ENCODE measurements at places on chromosomes 5 and 9.

DNA sequence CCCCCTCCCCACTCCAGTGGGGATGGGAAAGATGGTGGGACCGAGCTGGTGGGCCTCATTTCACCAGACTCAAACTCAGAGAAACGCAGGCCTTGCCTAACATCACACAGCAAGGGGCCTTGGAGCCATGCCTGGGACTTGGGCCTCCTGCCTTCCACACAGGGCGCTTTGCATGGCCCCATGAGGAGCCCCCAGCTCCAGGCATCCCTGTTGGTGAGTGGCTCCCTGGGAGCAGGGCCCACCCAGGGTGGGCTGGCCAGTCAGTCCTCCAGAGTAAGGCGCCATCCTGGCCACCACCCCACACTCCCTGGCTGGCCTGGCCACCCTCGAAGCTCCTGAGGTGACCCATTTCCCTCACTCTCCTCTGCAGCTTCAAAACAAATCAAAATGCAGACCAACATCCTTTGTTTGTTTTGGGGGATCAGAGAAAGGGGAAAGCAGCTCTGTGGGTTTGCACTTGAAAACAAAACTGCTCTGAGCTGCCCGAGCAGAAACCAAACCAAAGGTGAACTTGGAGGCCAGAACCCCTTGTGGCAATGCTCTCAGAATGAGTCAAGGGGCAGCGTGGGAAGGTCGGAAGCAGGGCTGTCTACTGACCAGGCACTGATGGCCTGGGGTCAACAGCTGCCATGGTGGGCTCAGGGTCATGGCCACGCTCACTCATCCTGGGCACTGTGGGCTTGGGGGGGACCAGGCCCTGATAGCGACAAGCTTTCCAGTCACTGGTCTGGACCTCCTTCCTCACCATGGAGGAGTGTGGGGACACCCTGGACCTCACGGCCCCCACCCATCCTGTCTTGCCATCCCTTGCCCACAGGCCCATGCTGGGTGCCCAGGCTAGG lies 37.0 kb upstream of the VDAC1 start:
- DNase-seq, result no peak

- no peak for DNase-seq
Observed at GRCh38 chr5:111995701-111996100, 238.7 kb upstream of the NREP start.

- DNase-seq, result no peak
Observed at GRCh38 chr5:87951661-87952060, 317.0 kb downstream of the TMEM161B start.

- DNase-seq, result no peak
Observed at GRCh38 chr9:35517552-35518224, 27.8 kb downstream of the RUSC2 start.

DNA sequence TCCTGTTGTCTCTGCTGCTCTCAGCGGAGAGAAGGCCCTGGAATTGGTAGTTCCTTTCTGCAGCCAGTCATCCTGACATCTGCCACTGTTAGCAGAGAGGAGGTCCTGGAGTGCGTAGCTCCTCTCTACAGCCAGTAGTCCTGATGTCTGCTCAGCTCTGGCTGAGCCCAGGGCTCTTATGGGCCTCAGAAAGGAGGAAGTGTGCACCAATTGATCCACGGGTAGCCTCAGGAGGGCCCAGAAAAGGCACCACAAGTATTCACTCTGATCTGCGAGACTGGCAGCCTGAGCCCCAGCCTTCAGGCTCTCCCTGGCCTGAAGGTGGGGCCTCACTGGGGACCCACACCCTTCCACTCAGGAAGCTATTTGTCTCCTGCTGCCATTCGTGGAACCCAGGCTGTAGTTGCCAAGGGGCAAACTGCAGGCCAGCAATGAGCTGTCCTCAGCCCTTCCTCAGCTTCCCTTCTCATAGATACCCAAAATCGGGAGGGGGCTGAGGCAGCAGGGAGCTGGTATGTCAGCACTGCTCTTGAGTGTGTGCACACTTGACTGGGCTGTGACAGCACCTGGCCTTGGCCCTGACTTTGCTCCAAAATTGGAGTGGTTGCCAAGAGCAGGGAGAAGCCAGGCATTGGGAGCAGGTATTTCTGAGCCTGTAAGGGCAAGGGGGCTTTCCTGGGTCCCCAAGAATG lies 1049.5 kb upstream of the ACO1 start:
- DNase-seq, result no peak

- DNase-seq, result no peak
Observed at GRCh38 chr5:109905906-109906305, 216.2 kb downstream of the MAN2A1 start.

- no peak for DNase-seq
Observed at GRCh38 chr5:172074896-172075295, 68.5 kb upstream of the FBXW11 start.

DNA sequence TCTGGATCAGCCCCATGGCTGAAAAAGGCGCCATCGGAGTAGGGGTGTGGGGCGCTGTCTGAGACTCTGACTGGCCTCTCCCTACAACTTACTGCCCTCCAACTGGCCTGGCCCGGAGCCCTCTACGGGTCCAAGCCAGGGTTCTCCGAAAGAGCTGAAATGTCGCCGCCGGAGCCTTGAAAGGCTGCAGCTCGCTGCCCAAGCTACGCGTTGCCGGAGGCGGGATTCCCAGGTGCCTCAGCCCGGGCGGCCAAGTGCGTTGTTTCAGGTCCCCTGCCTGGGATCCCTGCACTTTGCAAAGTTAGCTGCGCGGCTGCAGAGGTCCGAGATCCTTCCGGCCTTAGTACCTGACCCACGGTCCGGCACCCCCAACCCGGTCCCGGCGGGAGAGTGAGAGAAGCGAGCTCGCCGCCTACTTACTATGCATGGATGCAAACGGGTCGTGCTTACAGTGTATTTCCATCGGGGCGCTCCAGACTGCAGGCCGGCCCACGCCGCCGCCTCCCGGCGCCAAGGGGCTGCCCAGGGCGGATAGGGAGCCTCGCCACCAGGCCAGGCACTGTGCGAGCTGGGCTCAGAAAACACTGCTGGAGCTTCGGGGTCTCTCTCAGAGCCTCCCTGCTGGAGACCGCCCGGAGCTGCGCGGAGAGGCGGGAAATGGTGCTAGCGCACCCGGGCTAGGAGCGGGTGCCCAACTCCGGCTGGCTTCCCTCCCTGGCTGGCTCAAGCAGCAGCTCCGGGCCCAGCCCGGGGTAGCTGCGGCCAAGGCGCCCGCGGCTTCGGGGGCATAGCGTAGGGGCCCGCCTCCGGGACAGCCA lies 7.7 kb downstream of the PAX5 start:
- DNase-seq, result no peak

DNA sequence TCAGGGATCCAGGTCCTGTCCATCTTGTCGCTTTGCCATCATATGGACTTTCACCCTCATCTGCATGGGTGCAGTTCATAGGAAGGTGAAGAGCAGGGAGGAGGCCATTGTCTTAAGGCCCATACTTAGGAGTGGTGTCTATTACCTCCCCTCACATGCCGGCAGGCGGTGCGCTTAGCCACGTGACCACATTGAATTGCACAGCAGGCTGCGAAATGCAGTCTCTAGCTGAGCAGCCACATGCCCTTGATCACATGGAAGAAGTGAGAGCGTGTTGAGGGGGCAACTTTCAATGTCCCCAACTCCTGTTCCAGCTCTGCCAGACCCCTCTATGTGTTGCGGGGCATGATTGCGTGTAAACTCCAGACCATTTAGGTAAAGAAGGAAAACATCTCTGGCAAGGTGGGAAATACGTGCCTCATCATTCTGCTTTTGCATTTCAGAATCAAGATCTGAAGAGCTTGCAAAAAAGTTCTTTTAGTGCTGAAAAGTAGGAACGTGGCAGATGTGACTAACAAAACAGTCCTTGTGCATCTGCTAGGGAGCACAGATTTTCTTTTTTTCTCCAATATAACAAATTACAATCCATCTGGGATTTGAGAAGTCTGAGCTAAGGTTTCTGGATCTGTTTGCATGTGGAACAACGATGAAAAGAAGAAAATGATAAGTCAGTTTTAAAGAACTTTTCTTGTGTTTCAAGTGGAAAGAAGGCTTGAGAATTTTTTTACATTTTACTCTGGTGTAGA lies 34.4 kb downstream of the ROPN1L start:
- no peak for DNase-seq

- no peak for DNase-seq
Observed at GRCh38 chr5:6396836-6397535, 18.6 kb upstream of the MED10 start.

- DNase-seq, result no peak
Observed at GRCh38 chr5:43193894-43194265, 1.9 kb downstream of the NIM1K start.

- DNase-seq, result no peak
Observed at GRCh38 chr5:113578091-113578490, 64.6 kb downstream of the YTHDC2 start.

DNA sequence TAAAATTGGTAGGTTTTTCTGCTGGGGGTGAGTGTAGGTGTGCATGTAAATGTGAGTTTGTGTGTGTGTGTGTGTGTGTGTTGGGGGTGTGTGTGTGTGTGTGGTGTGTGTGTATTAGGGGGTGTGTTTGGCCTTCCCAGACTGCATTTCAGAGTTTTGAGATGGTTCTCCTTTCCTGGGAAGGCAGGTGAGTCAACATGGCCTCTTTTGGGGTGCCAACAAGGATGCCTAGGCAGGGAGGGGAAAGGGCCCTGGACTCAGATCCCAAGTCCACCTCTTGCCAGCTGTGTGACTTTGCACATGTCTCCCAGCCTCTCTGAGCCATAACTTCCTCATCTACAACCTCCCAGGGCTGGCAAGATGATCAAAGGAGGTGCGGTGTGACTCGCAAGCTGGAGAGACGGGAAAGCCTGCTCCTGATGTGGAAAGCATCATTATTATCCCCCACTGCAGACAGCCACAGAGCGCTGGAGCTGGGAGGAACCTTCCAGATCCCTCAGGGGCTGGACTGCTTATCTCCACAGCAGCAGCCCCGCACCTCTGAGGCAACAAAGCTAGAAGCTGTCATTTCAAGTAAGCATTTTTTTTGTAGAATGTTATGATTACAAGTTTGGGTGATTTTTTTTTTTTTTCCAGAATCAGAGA lies 63.5 kb upstream of the TBC1D2 start:
- no peak for DNase-seq

DNA sequence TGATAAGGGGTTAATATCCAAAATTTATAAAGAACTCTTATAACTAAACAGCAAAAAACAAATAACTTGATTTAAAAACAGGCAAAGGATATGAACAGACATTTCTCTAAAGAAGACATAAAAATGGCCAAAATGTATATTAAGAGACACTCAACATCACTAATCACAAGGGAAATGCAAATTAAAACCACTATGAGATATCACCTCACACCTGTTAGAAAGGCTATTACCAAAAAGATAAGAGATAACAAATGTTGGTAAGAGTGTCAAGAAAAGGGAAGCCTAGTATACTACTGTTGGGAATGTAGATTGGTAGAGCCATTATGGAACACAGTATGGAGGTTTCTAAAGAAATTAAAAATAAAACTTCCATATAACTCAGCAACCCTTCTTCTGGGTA lies 19.4 kb upstream of the SH3TC2 start:
- DNase-seq, result no peak

- no peak for DNase-seq
Observed at GRCh38 chr5:40414922-40415321, 264.8 kb upstream of the PTGER4 start.

DNA sequence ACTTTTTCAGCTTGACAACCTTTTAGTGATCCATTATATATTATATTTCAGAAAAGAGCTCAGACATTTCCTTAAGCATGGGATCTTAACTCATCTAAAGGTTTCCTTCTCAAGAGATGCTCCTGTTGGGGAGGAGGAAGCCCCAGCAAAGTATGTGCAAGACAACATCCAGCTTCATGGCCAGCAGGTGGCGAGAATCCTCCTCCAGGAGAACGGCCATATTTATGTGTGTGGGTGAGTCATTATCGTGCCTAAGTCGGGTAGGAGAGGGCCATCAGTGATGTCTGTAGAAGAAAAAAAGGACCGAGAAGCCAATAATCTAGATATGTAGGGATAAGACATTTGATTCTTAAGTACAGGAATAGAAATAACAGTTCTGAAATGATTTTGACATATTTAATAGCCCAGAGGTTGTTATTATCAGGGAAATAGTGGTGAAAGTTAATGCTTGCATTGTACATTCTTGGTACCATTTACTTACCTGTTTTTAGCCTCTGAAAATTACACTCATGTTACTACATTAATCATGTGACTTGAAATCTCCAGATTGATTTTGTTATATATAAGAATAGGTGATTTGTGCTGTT lies 28.2 kb downstream of the MTRR start:
- no peak for DNase-seq

DNA sequence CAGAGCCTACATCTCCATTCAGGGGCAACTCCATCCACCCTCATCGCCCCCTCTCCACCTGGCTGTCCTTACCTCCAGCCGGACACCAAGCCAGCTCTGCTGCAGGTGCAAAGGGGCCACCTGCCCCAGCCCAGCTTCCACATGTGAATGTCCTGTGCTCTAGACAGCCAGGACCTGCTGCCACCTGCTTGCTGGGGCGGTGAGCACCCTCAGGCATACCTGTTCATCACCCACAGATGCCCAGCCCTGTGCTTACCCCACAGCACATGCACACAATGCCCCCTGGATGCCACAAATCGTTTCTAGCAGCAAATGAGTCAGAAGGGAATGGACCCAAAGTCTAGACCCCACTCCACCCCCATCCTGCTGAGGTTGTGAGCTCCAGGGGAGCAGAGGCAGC lies 13.3 kb upstream of the NKD2 start:
- no peak for DNase-seq

GRCh38 chr9:125766468-125767221 lies 19.5 kb downstream of the PBX3 start:
- no peak for DNase-seq

- no peak for DNase-seq
Observed at GRCh38 chr9:88889386-88889785, 101.9 kb upstream of the S1PR3 start.

DNA sequence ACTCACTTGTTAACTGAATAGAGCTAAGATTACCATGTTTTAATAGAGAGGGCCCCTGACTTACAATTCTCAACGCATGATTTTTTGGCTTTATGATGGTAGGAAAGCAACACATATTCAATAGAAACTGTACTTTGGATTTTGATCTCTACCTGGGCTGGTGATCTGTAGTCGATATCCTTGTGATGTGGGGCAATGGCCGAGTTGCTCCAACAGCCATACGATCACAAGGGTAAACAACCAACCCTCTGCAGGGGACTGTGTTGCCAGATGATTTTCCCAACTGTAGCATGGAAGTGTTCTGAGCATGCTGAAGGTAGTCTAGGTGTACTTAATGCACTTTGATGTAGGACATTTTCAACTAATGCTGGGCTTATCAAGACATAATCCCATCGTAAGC lies 36.5 kb downstream of the NSUN2 start:
- no peak for DNase-seq

- DNase-seq, result no peak
Observed at GRCh38 chr5:178785999-178786398, 55.5 kb upstream of the ZNF354A start.

GRCh38 chr9:127131871-127132270 lies 9.4 kb upstream of the ANGPTL2 start:
- DNase-seq, result no peak

- DNase-seq, result no peak
Observed at GRCh38 chr5:103409013-103409670, 150.6 kb downstream of the MACIR start.

DNA sequence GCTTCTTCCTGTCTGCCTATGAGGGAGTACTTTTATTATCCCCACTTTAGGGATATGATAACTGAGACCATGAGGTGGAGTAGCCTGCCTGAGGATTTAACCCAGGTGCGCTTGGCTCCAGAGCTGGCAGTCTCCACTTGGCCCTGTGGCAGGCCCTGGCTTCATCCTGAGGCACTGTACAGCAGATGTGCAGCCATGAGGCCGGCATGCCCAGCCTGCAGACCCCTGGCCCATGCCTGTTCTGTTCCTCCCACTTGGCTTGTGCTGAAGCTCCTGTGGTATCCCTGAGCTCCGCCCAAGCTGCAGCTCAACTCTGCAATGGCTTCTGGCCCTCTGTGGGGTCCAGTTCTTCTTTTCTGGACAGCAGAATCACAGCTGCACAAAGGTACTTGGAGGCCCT lies 31.8 kb upstream of the RAPGEF1 start:
- DNase-seq, result no peak
